Activated T-helper 17 cell treated with anti-CD3 and anti-CD28 coated beads, Interleukin-2, amount 50 U/mL, for 72 hours (primary cell): ENCODE measurements at places on chromosomes 5 and 9.
A peak's percentile ranks its signal among the peaks of the same experiment; 100 is the strongest.

- ATAC-seq = no peak
Observed at GRCh38 chr9:34793428-34793827, 83.5 kb upstream of the CCL21 start.

- ATAC-seq = peak; percentile 67
Observed at GRCh38 chr9:126490214-126490631, 123.5 kb upstream of the LMX1B start.

GRCh38 chr9:95953986-95954385, 78.5 kb downstream of the ERCC6L2 start:
- peak; percentile 74 for ATAC-seq

- ATAC-seq = peak; percentile 87
Observed at GRCh38 chr5:55440188-55440646, 94.5 kb downstream of the PLPP1 start.

DNA sequence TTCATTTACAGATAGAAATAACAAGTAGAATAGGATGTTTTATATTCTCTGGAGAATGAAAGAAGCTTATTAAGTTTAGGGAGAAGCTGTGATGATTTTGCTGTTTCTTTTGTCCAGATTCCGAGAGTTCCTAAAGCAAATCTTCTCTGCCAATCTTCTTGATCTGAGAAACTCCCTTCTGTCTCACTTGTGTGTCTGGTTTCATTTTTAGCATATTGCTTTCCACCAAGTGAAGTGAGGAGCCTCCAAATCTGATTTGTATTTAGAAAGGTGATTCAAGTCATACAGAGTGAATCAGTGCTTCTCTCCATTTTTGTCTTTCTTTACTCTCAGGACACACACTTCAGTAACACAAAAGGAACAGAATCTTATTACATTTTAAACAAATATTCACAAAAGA, 48.4 kb downstream of the STX17 start:
- peak; percentile 91 for ATAC-seq

- no peak for ATAC-seq
Observed at GRCh38 chr5:159566832-159567231, 236.5 kb upstream of the IL12B start.

GRCh38 chr9:120583958-120584369, 4.0 kb upstream of the CDK5RAP2 start:
- peak; percentile 5 for ATAC-seq

GRCh38 chr9:96022445-96023051, 147.1 kb downstream of the ERCC6L2 start:
- peak; percentile 52 for ATAC-seq

DNA sequence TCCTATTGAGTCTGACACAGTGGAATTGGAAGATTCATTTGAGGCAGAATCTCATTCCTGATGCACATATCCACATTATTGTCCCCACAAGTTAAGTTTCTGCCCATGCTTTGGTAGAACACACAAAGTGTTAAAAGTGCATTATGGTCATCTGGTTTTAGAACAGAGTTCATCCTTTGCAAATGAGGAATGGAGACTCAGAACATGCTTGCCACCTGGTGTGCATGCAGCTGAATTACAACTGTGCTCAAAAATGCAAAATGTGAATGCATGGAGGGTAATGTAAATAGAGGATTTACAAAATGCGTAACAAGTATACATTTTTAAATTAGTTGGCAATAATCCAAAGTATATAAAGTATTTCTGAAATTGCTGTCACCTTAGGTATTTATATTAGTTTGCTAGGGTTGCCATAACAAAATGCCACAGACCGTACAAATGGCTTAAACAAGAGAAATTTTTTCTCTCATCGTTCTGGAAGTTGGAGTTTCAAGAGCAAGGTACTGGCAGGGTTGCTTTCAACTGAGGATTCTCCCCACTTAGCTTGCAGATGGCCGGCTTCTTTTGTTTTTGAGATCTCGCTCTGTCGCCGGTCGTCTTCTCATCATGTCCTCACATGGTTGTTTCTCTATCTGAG, 671.1 kb downstream of the TAF11L14 start:
- ATAC-seq = no peak

DNA sequence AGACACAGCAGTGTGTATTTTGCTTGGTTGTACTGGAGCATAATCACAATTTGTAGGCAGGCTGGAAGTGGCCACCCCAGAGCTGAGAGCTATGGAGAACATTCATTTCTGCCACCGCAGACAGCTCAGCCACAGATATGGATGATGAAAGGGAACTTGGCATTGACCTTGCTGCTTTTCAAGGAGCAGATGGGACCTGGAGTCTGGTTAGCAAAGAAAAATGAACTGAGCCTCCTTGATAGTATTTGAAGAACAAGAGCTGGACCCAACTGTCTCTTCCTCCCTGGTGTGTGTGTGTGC, 395.2 kb upstream of the ZNF462 start:
- ATAC-seq = no peak

DNA sequence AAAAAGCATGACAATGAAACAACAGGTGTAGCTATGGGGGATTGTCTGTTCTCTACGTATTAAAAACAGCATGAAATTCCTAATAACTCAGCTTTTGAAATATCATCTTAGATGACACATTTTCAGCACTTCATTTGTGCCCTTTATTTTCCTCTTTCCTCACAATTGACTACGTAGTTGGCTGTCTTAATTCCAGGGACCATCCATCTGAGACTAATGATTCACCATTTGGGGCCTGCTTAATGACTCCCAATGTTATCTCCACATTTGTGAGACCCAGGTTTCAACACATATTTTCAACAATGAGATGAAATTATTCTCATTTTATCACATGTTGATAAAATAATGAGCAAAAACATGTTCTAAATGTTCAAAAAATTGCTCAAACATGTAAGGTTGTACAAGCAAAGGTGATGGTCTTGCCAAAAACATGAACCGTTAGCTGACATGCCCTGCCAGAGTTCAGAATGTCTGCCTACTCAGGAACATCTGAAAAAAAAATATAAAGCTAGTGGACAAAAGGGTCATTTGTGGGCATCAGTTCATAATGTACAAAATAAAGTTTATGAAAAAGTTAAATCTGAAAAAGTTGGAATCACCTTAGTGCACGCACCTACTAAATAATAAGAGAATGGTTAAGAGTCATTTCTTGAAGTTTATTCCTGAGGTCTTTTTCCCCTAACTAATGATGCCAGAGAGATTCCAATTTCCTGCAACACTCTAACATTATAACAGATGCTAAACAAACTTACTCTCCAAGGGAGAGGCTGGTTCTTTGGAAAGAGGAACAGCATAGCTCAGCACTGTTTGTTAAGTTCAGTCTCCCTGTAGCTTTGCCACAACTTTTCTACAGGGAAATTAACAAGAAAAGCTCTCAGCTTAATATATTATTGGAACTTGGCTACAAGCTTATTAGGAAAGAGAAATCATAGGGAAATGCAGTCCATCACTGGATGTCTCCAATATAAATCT, 275.5 kb downstream of the SPOCK1 start:
- ATAC-seq = no peak

- no peak for ATAC-seq
Observed at GRCh38 chr9:88488166-88488565, 46.8 kb upstream of the NXNL2 start.

DNA sequence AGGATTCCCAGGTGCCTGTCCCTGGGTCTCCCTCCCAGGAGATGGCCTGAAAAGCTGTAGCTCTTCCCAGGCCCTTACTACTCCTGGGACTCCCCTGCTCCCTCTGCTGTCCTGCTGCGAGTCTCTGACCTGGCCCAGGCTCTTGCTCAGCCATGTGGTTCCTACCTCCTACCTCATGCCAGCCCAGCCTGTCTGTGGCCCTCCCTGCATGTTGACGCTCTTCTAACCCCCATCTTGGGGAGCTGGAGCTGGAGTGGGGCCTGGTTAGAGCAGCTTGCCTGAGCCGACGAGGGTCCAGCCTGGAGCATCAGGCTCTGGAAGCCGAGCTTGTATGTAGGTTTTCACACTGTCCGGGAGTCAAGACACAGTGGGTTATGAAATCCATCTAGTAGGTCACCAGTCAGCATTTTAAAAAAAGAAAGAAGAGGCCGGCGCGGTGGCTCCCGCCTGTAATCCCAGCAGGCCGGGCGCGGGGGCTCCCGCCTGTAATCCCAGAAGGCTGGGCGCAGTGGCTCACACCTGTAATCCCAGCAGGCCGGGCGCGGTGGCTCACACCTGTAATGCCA, 244.4 kb downstream of the FANCC start:
- ATAC-seq = no peak

- peak; percentile 59 for ATAC-seq
Observed at GRCh38 chr5:41891066-41891707, 13.0 kb upstream of the RIMOC1 start.

GRCh38 chr9:80491086-80491696, 919.4 kb downstream of the TLE4 start:
- no peak for ATAC-seq

- peak; percentile 62 for ATAC-seq
Observed at GRCh38 chr5:157351802-157352092, 85.8 kb downstream of the CYFIP2 start.

DNA sequence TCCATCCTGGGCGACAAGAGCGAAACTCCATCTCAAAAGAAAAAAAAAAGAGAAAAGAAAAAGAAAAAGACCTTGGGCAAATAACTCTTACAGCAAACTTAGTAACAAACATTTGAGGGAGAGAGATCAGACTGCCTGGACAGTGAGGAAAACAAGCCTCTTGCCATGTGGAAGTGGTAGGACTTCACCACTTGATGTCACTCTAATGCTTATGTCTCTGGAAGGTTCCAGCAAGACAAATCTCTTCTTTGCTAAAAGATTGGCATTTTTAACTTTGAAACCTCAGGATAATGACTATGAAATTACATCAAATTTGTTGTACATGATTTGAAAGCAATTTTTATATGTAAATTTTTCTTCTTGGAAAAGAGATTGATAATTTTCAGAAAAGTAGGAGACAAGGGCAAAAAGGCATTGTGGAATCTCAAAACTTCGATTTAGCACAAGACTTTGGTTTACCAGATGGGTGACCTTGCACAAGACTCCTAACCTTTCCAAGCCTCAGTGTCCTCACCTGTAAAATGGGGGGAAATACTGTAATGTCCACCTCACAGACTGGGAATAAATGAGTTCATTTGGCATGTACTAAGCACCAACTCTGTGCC, 5.4 kb downstream of the ACTL7B start:
- ATAC-seq = no peak

- ATAC-seq = no peak
Observed at GRCh38 chr9:109475526-109475925, 22.6 kb downstream of the PTPN3 start.

DNA sequence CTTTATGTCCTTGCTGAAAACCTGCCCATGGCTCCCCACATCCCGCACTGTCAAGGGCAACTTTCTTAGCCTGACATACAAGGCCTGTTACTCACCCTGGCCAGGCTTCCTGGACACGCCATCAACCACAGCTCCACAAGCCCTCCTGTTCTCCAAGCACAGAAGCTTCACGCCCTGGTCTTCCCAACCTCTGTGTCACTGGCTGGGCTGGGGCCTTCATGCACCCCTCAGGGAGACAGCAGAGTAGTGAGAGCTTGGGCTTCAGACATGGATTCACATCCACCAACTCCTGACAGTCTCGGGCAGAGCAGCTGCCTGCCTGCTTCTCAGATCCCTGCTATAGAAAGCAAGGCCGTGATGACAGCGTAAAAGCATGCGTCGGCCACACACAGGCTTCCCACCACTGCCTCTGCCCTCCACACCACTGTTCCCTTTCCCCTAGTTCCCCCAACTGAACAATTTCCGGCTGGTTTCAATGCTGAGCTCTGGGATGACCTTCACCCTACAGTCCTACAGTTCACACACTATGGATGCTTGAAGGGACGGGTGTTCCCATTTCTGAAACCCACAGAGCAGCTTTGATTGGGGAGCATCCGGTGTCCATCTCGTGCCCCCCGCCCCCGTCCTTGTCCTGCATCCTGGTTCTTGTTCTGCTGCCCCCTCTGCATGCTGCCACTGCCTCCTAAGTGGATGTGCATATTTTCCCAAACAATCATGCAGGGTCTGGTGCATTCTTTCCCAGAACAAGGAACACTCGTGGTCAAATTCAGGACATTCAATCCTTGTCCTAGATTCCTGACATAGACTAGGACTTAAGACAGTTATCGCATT, 33.4 kb upstream of the ADAMTS2 start:
- no peak for ATAC-seq

GRCh38 chr9:78470216-78470615, 173.3 kb downstream of the PSAT1 start:
- no peak for ATAC-seq

DNA sequence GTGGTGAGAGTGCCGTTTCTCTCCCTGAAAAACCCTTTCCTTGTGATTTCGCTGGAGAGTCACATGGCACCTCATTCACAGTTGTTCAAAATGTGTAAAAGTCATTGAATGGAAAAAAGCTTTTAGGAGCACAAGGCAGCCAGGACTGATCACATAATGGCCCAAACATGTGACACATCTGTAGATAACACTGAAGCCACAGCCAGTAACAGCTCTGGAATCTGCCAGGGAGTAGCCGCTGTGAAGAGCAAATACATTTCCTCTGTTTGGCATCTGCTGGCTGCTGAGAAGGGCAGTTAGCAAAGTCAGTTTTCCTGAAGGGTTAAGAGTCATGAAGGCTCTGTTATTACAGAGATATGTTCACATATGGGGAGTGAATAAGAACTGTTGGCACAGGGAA, 271.8 kb downstream of the NNT start:
- ATAC-seq = no peak

- ATAC-seq = no peak
Observed at GRCh38 chr5:146345578-146346366, 7.1 kb downstream of the POU4F3 start.

GRCh38 chr5:135308752-135309151, 90.3 kb downstream of the MACROH2A1 start:
- ATAC-seq = no peak

GRCh38 chr5:61052882-61053281, 107.9 kb downstream of the NDUFAF2 start:
- peak; percentile 78 for ATAC-seq

DNA sequence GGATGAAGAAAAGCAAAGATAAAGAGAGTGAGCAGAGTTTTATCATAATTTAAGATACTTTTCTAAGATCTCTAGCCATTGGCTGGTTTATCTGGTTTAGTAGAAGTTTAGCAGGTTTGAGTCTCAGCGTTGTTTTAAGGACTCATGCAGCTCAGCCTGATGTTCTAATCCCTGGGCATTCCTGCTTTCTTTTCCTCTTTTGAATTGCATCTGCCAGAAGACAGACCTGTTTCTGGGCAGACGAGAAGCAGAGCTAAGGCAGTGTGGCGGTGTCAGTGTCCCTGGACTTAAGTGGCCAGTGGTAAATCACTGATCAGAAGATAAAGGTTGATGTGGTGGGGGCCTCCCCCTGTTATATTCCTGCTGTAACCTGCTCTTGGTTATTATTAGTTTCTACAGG, 138.6 kb downstream of the ADCY2 start:
- ATAC-seq = no peak

DNA sequence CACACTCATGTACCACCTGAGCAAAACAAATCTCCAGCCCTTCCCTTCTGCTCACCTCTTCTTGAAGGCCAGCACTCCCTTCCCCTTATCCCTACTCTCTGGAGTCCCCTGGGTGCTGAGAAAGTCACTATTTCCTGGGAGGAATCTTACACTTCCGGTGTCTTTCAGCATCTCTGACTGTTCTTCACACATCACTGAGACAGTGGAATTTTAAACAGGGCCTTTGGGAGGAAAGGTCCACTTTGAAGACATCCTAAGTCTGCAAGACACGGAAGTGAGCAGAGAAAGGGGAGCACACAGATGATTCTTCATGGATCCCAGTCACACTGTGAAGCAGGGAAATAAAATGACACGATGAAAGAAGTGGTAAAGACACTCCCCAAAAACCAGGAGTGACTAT, 25.6 kb downstream of the FRMD3 start:
- ATAC-seq = no peak
